ENCODE measurements at places on chromosomes 6 and 20.

GRCh38 chr20:13756551-13756950, 28.2 kb downstream of the ESF1 start:
- DNase-seq, result no peak

GRCh38 chr6:157229132-157229618, 94.1 kb downstream of the TMEM242 start:
- no peak for DNase-seq

DNA sequence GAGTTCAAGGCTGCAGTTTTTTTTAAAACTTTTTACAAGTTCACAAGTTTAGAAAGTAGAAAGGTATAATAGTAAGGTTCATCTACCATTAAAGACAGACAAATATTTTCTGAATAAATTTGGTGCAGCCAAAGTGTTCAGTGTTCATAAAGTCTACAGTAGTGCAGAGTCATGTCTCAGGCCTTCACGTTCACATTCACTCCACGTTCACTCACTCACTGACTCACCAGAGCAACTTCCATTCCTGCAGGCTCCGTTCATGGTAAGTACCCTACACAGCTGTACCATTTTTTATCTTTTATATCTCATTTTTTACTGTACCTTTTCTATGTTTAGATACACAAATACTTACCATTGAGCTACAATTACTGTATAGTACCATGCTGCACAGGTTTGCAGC, 67.6 kb downstream of the B4GALT5 start:
- no peak for DNase-seq

DNA sequence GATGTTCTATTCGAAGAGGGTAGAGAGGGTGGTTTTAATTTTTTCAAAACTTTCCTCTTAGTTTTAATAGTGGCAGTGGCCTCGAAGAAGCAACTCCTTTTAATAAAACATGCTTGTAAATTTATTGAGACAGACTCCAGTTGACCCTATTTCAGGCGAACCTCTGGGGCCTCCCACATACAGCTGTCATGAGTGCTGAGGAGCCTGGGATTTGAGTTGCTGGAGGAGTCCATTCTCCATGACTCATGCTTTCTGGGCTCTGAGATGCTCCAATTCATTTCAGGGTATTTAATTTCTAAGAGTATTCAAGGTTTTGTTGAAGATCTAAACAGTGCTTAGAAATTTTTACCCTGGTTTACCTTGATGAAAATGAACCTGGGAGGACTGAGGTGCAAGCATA, 580.4 kb downstream of the CBLN4 start:
- DNase-seq, result no peak

DNA sequence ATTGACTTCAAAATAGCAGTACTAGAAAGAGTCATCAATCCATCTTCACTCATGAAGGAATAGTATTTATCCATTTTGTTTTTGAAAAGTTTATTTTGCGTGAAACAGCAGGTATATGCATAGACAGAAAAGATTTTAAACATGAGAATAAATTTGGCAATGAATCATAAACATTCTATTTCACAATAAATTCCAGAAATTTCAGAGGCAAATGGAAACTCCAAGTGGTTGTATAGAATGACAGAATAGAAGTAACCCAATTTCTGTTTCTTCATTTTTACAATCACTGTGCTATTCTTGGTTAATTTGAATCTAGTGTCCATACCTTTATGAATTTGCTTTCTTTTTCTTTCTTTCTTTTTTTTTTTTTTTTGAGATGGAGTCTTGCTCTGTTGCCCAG, 173.0 kb upstream of the ECI2 start:
- no peak for DNase-seq

- DNase-seq, result no peak
These were observed 41.6 kb upstream of the ZNF217 start for GRCh38 chr20:53635221-53635620.

- no peak for DNase-seq
These were observed 198.3 kb downstream of the ZNF217 start for GRCh38 chr20:53395188-53395923.

- no peak for DNase-seq
These were observed 118.9 kb upstream of the COL21A1 start for GRCh38 chr6:56366141-56366852.

GRCh38 chr20:50020288-50020687, 37.5 kb downstream of the SNAI1 start:
- no peak for DNase-seq

GRCh38 chr6:132768051-132768517, 10.4 kb upstream of the VNN2 start:
- DNase-seq, result peak; percentile 24

DNA sequence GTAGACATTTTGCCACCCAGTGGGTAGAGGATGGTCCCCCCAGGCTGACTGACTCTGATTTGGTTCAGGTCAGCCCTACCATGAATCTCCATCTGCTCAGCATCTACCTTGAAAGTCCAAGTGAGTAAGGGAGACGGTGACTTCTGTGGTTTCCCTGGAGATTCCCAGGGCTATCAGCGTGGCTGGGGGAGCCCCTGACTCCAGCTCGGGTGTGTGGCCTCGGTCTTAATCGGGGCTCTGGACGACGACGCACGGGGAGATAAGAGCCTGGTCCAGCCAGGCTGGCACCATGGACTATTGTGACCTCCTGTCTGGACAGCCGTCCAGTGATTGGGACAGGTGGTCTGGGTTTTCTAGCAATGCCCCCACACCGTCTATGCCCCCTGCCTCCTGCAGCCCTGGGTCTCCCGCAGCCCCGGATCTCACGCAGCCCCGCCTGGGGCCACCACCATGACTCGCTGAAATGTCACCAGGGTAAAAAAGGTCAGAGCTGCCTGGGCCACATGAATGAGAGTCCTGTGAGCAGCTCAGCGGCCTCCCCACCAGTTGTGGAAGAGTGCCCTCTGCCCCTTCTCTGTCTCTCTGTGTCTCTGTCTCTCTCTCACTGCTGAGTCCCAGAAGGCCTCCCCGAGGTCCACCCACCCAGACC, 47.1 kb upstream of the GATA5 start:
- no peak for DNase-seq

GRCh38 chr6:16936893-16937292, 165.0 kb upstream of the STMND1 start:
- DNase-seq, result no peak

GRCh38 chr6:40672087-40672486, 84.9 kb upstream of the LRFN2 start:
- DNase-seq, result no peak

- no peak for DNase-seq
These were observed 151.6 kb downstream of the PRIM2 start for GRCh38 chr6:57469072-57469471.

DNA sequence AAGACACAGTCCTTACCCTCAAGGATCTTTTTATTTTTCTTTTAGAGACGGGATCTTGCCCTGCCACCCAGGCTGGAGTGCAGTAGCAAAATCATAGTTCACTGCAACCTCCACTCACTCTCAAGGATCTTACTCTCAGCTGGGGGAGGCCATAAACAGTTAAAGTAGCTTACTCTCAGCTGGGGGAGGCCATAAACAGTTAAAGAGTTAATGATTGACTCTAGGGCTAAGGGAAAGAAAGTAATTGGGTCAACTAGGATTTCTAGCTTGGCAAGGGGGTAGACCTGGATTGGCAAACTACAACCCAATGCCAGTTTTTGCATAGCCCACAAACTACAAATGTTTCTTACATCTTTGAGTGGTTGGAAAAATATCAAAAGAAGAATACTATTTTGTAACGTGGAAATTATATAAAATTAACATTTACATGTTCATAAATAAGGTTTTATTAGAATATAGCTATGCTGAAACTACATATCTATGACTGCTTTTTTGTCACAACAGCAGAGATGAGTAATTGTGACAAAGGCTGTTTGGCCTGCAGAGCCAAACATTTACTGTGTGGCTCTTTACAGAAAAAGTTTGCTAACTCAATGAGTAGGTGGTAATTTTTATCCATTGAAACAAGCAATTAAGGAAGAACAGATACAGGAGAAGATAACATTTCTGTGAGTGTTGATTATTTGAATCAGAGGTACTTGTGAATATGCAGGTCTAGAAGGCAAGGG, 46.4 kb downstream of the PTPRA start:
- DNase-seq, result no peak

- DNase-seq, result no peak
These were observed 13.2 kb upstream of the FUT9 start for GRCh38 chr6:96002576-96002910.

- peak; percentile 87 for DNase-seq
These were observed at the start of gene PHF10 for GRCh38 chr6:169724494-169725124. Gene PHF10 (minus strand): TSS chr6:169724500. CDS start chr6:169723931, 569 bp downstream.

DNA sequence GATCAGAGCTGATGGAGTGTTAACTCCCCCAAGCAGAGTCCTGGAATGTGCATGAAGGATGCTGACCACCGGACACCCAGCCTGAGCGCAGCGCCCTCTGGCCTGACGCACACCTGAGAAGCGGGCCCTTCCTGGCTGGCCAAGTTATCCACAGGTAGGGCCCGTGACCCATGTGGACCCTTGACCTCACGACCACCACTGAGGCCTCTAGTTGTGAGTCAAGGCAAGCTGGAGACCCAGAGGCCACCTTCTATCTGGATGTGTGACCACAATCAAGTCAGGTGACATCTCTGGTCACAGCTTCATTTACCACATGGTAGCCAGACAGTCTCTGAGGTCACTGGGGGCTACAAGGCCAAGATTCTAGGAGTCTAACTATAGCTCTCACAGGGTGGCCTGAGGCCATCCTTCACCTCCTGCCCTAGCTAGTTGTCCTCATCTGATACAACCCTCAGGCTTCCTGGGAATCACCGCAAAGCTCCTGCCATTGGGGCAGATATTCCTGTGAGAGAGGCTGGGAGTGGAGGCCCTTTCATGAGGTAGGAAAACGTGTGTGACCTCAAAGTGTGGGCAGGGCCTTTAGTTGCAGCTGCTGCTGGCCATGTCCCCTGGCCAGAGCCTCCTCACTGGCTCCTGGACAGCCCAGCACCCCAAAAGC, 53.1 kb downstream of the DSTN start:
- DNase-seq, result no peak

GRCh38 chr6:87654875-87655454, 47.1 kb downstream of the AKIRIN2 start:
- no peak for DNase-seq

- DNase-seq, result peak; percentile 29
These were observed 52.9 kb upstream of the GPR31 start for GRCh38 chr6:167210375-167211294.

GRCh38 chr6:164035900-164036485, 621.5 kb downstream of the QKI start:
- no peak for DNase-seq

- DNase-seq, result no peak
These were observed 88.5 kb downstream of the KIZ start for GRCh38 chr20:21214431-21214830.

GRCh38 chr6:138609801-138610430, 110.6 kb upstream of the NHSL1 start:
- no peak for DNase-seq

- no peak for DNase-seq
These were observed 898.2 kb upstream of the MAP3K7 start for GRCh38 chr6:91485047-91485446.

DNA sequence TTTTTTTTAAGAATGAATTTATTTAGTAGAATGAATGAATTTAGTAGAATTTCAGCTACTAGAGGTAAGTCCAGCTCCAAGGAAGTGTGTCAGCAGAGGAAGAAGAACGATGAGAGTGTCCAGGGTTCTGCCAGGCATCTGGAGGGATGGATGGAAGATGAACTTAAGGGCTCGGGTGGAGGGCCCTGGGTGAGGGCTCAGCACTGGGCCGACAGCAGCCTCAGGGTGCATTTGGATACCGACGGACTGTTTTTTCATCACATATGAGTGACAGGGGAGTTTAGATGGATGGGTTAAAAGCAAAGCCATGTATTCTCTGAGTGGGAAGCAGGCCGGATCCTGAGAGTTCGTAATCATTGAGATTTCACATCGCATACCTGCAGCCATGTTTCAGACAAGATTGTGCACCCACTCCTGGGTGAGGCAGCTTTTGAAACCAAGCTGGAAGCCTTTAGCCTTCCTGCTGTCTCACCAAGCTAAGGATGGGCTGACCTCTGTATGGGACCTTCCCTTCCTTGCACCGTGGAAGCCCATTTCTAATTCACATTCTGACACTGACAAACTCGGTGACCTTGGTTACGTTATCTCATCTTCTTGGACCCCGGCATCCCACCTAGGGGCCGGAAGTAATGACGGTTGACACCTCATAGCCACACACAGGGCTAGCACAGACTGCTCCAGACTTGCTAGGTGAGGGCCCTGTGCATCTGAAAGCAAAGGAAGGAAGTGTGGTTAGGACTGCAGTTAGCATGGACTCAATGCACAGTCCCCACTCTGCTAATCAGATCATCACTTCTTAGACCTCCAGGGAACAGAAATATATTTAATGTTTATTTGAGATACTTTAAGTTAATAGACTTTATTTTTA, 228.5 kb downstream of the SLC24A3 start:
- DNase-seq, result no peak

GRCh38 chr6:22142856-22143255, 154.0 kb downstream of the PRL start:
- no peak for DNase-seq

- no peak for DNase-seq
These were observed 118.2 kb downstream of the CD164 start for GRCh38 chr6:109263873-109264700.

- no peak for DNase-seq
These were observed 7.4 kb upstream of the CD24 start for GRCh38 chr6:106981926-106982325.

- no peak for DNase-seq
These were observed 165.7 kb downstream of the MTFR2 start for GRCh38 chr6:136084403-136084802.

DNA sequence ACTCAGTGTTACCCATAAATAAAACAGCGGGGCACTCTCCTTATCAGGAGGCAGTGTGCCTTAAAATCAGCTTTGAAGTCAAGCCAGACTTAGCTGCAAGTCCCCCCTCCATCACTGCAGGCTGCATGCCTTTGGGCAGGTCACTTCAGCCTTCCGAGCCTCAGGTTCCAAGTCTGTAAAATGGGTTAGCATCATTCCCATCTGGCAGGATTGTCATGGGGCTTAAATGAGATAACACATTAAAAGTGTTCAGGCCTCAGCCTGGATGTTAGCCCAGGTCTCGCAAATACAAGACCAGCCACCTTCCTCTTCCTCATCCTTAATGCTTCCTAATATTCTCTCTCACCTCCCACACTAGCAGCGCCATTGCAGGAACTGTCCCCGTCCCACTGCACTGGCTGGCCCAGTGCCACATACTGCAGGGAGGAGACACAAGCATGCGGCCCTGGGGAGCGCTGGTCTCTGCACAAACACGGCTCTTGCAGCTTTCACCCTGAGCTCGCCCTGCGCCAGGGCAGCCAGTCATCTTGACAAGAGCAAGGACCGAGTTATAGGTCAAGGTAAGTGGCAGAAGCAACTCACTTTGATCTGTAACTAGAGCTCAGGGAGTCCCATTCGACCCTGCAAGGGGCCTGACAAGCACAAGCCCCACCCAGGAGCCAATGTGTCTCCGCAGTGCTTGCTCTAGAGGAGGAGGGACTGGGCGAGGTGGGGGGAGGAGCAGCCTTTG, 564.6 kb upstream of the AGPAT4 start:
- DNase-seq, result peak; percentile 42

- no peak for DNase-seq
These were observed 1424.6 kb upstream of the ADGRB3 start for GRCh38 chr6:67210450-67210849.

DNA sequence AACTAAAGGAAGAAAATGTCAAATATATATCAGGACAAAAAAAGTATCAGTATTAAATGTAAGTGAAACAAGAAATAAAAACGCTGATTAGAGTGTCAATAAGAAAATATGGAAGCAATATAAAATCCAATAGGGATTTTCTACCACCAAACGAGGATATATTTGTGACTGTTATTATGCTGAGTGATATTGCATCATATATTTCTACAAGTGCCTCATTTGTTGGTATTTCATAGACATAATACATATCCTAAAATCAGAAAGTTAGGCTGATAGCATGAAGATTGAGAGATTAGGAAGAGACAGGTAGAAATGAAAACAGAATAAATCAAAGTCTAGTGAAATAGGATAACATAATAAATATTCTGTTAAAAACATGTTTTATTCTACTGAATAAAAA, 429.2 kb upstream of the IRAK1BP1 start:
- DNase-seq, result no peak

Data from nephron progenitor cell (in vitro differentiated cells).